ENCODE measurements at places on chromosomes 5 and 9.

GRCh38 chr9:16921855-16922254, 51.4 kb upstream of the BNC2 start:
- no peak for DNase-seq

DNA sequence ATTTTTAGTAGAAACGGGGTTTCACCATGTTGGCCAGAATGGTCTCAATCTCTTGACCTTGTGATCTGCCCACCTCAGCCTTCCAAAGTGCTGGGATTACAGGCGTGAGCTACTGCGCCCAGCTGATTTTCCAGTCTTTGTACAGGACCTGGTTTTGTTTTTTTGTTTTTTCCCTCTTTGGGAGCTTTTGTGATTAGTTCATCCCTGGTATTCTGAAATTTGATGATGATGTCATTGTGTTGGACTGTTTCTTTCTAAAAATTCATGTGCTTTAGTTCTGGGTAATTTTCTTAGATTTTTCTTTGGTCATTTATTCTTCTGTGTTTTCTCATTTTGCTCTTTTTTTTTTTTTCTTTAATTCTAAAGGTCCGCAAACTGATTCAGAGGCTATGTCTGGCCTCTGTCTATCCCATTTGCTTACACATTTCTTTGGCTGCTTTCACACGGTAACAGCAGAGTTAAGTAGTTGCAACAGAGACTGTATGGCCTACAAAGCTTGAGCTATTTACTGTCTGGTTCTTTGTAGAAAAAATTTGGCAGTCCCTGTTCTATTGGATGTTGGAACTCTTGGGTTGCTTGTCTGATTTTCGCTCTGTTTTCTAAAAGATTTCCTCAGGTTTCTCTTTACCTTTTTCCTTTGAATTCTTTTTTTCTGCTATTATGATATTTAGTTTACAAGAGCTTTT, 24.8 kb downstream of the STX17 start:
- DNase-seq: no peak

GRCh38 chr9:93392974-93393373, 58.5 kb upstream of the FAM120A start:
- no peak for DNase-seq

GRCh38 chr9:98900725-98901124, 43.0 kb upstream of the COL15A1 start:
- no peak for DNase-seq

GRCh38 chr5:91386120-91386519, 3.0 kb upstream of the ARRDC3 start:
- no peak for DNase-seq

- DNase-seq: no peak
These were observed 208.9 kb downstream of the HSPA4 start for GRCh38 chr5:133260715-133261114.

GRCh38 chr5:125162714-125163113, 416.3 kb upstream of the ZNF608 start:
- no peak for DNase-seq

DNA sequence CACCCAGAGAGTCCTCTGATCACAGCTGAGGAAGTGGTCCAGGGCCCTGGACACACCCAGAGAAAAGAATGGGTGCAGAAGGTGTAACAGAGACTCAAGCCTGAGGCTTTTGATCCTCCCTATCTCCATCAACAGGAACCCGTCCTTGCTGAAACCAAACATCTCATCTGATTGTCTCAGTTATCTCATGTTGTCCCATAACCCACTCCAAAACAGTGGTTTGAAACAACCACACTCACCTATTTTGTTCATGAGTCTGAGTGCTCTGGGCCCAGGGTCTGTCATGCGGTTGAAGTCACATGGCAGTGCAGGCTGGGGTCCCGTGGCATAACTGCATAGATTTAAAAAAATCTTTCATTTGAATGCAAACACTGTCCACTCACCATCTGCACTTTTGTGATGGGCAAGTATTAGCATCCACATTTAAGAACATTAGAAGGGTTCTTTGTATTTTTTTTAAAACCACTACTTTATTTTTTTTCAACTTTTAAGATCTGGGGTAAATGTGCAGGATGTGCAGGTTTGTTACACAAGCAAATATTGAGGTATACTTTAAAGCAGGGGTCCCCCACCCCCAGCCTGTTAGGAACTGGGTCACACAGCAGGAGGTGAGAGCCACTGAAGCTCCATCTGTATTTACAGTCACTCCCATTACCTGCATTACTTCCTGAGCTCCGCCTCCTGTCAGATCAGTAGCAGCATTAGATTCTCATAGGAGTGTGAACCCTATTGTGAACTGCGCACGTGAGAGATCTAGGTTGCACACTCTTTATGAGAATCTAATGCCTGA, 255.8 kb downstream of the ROR2 start:
- DNase-seq: no peak

All from T1000 (cell line).